ENCODE measurements at places on chromosomes 4 and X.
A peak's percentile ranks its signal among the peaks of the same experiment; 100 is the strongest.

DNA sequence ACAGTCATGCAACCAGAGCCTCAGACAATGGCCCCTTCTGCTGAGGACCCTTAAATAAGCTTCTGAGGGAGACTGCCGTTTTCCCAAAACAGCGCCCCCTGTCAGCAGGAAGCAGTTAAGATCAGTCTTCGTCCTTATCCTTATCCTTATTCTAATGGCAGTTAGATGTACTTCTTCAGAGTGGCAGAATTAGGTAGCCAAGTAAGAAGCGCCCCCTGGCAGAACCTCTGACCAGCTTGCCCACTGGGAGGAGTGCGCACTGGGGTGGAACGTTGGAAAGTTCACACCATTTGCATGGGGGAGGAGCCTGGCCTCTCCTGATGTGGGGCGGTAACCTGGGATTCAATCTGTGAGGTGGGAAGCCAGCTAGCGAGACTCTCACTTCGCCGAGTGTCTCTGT lies 133.6 kb upstream of the QRFPR start:
- DNase-seq = no peak

DNA sequence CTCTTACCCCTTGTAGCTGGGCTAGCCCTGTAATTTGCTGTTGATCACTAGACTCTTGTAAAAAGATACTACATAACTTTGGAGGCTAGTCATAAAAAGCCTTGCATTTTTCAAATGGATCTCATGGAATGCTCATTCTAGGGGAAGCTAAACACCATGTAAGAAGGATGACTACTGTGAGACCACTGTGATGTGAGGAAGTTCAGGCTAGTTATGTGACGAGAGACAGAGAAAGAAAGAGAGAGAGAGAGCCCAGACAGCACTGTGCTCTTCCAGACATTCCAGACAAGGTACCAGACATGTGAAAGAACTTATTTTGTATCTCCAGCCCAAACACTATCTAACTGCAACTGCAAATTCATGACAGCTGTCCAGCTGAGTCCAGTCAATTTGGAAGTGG lies 404.6 kb upstream of the PITX2 start:
- DNase-seq = no peak

DNA sequence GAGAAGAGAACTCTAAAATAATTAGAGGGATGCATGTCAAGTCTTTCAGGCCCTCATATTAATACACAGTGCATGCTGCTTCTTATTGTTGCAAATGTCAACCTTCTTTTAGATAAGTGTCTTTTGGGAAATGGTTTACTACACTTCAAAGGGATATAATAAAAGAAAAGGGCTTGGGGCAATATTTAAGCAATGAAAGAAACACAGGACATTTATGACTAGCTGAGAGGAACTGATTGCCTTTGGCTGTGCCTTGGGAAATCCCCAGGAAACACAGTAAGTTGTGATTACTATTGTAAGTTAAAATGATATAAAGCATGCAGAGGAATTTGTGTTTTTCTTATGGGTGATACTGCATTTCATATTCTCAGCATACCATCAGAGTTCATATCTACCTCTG lies 1036.2 kb upstream of the GRID2 start:
- DNase-seq = no peak

DNA sequence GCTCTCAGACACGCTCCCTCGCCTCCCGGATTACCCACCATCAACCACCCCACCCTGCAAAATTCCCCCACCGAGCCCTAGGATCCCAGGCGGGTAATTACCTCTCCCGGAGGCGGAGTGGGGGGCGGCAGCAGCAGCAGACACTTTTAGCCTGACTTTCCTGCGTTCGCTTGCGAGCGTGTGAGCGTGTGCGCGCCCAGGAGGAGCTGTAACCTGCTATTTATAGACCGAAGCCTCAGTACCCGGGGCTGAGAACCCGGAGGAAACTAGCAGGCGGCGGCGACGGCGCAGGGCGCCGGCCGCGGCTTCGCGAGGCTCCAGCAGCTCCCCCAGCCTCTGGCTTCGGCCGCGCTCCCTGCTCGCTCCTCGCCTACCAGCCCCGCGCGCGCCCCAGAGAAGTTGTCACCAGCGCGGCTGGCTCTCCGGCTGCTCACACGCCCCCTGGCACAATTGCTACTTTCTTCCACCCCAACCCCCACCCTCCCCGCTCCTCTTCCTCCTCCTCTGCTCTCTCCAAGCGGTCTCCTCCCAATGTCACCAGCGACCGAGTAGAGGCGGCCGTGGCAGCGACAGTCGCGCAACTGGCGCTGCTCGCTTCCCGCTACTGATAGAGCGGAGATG lies at the start of gene INPP4B:
Gene INPP4B (minus strand): TSS at position 194 of the 621 bp plus-strand sequence.
- DNase-seq = peak; percentile 7

DNA sequence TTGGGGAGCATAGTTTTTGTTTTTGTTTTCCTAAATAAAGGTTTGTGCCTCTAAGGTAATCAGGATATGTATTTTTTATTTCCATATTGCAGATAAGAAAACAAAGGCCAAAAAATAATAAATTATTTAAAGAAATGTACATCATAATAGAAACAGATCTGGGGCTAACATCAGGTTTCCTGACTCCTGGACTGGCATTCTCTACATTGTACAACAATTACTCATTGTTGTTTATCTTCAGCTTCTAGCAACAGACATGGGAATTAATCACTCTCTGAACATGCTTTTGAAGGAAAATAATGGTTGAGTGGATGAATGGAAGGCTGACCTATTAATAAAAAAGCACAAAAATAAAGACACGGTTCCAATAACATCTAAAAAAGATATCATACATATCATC lies 146.2 kb downstream of the KCNIP4 start:
- no peak for DNase-seq

DNA sequence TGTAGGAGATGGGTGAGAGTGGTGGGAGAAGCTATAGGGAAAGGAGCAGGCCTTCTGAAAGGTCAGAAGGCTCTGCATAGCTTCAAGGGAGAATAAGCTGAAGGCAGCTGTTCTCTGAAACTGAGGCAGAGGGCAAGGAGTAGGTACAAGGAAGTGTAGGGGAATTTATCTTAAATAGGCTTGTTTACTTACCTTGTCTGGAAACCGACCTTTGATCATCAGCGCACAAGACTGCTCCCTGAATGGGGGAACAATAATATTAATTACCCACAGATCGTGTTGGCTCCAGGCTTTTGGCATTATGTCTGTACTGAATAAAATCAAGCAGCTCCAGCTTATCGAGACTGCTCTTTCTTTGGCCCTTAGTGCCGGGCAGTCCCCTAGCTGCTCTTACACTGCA lies 175.5 kb upstream of the MAGEB16 start:
- no peak for DNase-seq

DNA sequence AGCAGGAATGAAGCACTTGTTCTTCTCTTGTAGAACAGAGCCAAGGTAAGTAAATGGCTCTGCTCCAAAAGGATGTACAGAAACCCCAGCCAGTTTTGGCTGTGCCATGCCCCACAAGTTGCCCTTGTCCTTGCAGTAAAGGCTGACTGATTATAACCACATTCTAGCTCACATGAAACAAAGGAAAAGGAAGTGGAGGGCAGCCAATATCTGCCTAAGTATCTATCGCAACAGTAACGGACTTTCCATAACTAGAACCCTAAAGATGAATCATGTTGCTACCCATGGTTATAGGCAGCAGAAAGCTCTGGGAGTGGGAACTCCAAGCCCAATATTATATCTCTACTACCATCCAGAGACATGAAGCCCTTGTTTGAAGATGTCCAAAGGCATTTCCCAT lies 95.7 kb downstream of the COMMD8 start:
- DNase-seq = no peak

GRCh38 chrX:110218591-110218990 lies 99.3 kb downstream of the AMMECR1 start:
- DNase-seq = no peak

DNA sequence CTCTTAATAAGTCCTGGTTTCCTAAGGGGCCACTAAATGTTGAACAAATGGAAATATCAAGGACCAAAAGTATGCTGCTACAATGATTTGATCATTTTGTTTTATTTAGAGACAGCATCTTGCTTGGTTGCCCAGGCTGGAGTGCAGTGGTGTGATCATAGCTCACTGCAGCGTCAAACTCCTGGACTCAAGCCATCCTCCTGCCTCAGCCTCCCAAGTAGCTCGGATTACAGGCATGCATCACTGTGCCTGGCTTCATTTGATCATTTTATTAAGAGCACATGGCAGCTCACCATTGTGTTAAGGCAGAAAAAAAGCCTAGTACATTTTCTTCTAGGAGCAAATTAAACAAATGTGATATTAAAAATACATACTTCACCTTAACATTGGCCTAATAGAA lies 52.7 kb downstream of the DCLK2 start:
- no peak for DNase-seq

Data from T47D (cell line).